ENCODE measurements at places on chromosomes 3 and 15. TPM values are rescaled to one million over a fixed set of nuclear protein-coding genes. Genes with fewer than 3 reads are reported as not detected.

The GOLGA6D gene
- not detected for total RNA-seq

The GOLGA8J gene
- not detected for total RNA-seq

- no peak for DNase-seq
Measured at GRCh38 chr15:66661432-66662096, 40.5 kb upstream of the SMAD6 start.

DNA sequence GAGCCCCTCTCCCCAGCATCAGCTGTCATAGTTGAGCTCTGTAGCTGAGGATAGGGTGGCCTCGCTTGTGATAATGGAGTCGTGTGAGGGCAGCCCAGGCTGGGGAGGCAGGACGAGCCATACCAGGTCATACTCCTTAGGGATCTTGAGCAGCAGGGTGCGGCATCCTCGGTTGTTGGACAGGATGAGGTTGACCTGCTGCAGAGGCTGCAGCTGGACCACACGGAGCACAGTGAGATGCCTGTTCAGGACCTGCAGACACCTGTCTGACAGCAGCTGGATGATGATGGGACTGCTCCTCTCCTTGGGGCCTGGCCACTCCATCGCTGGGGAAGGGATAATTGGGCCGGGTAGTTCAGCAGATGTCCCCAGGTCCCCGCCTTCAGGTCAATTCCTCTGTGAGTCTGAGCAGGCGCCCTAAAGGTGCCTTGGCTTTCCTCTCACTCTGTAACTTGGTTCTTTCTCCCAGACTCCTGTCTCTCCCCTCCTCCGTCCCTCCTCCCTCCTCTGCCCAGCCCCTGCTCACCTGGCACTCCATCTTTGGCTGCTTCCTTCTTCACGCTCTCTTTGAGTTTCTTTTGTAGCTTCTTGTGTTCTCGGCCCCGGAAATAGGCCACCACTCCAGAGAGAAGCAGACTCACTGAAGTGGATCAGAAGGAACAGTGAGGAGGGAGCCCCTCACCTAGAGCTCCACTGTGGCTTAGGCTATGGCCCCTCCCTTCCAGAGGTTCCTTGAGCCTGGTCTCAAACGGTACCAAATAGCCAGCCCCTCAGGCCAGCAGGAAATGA, 7.8 kb downstream of the DUOX2 start:
- DNase-seq = no peak

DNA sequence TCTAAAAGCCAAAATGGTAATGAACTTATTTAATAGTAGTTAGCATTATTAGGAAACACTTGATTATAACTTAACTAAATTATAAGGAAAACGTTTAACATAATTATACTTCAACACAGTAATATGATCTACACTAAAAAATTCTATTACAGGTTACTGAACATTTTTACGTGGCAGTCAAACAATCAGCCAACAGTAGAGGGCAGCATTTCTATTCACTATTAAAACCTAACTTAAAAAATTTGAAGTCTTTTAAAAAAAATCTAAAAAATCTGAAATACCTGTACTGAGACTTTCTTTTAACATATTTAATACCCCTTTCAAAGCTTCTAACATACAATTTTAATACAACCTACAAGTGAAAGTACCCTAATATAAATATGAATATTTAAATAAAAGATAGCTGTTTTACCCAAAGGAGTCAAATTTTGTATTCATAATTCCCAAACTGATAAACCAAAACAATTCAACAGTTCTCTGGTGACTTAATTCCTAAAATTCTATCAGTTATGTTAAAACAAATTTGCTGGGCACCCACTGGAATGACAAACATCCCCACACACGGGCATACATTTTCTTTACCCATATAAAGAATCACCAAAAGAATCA, 41.5 kb downstream of the DLG1 start:
- peak; percentile 57 for DNase-seq

DNA sequence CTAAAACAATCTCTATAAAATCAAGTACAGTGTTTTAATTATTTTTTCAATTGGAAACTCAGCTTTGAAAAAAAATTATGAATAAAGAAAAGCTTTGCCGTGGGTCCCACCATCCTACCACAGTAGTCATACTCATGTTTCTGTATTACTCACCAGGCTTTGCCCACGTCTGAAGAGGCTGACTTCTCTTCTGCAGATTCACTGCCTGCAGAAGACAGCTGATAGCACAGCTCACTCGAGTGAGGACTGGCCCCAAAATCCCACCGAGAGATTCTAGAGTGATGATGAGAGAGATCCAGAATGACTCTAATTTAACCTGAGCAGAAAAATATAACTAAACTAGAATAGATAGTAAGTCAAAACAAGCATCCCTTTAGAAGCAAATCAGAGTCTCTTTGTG, 11.9 kb downstream of the C2CD4B start:
- peak; percentile 24 for DNase-seq

GRCh38 chr15:35437157-35437556, 108.8 kb downstream of the DPH6 start:
- DNase-seq = no peak

DNA sequence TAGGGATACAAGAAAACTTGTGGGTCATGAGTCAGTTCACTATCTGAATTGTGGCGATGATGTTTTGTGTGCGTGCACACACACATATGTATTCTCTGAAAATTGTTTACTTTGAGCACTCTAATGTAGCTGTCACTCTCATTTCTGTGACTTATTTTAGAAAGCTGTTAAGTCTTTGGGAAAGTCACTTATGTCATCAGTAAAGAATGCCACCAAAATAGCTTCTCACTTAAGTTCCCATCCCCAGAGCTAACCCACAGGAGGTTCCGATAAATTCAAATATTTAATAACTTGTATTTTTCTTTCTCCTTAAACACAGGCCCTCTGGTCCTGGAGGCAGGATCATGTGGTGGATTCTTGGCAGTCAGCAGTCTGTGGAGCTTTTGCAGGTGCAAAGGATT, 138.3 kb downstream of the LRIG1 start:
- DNase-seq = no peak

DNA sequence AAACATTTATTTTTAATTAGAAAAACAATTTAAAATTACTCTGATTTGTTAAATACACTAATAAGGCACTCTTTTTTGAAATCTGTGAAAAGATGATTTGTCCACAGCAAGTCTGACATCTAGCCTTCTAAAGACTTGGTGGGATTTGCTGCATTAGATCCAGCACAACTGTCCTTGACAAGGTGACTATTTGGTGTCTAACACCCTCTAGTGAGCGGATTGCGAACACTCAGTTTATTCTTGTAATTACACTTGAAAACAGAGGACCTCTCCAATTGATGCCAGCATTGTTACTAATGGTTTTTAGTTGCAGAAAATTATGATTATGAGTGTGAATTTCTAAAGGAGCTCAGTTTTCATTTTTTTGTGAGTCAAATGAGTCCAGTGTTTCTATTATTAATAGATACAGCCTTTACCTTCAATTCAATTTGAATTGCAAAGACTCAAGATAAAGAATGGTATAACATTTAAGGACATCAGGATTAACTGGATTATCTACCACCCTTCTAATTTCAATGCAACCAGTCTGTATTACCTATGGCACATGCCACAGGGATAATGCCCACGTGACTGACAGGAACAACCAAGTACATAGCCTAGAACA, 29.7 kb upstream of the STRIT1 start:
- peak; percentile 76 for DNase-seq

DNA sequence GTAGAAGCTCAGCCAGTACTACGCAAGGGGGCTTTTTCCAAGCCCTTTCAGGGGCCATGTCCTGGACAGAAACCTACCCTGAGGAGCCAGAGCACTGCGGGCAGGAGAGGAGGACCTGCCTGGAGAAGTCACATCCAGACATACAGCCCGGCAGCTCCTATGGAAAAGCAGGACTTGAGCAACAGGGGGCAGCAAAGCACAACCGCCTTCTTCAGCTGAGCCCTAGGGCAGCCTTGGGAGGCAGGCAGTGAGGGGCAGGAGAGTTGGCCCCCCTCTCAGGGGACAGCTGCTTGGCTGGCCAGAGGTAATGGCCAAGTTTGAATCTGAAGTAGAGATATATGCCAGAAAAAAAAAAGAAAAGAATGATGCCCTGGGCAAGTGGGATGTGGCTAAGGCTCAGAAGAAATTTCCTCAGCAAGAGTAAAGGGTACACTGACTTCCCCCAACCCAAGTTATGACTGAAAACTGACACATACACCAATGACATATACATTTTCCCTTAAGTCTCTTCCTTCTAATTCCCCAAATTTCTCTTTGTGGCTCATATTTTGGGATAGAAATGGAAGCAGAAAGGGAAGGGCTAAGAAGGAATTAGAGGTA, 56.9 kb downstream of the CYP19A1 start:
- peak; percentile 50 for DNase-seq

- DNase-seq = no peak
Measured at GRCh38 chr3:46299608-46300460, 54.1 kb upstream of the CCR2 start.

GRCh38 chr3:46321461-46322104, 32.3 kb upstream of the CCR2 start:
- no peak for DNase-seq

DNA sequence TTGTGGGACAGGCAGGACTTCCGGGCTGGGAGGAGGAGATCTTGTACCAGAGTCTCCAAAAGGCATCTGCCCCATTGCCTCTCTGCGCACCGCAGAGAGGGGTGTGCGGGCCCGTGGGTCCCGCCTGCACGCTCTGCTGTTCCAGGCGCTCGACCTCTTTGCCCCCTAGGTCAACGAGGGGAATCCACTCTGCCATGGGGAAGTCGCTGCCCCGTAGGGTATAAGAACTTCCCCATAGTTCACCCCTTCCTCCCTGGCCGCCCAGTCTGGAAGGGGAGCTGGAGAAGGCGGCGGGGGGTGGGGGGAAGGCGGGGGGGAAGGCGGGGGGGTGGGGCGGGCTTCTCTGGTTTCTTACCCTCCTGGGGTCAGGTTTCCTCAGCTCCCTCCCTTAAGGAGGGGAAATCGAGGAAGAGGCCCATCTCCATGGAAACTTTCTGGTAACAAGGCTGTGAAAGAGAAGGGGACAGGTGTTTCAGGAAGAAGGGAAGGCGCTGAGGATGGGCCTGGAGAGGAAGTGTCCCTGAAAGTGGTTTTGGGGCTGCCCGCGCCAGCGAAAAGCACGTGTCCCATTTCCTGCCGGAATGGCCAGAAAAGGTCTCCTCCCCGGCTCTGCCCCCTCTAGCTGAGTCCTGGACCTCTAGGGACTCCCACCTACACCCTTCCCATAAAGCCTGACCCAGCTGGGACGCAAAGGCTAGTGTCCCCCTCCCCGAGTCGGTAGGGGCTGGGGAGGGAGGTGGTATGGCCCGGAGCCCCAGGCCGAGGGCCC, 27.5 kb downstream of the NR1I2 start:
- DNase-seq = no peak

DNA sequence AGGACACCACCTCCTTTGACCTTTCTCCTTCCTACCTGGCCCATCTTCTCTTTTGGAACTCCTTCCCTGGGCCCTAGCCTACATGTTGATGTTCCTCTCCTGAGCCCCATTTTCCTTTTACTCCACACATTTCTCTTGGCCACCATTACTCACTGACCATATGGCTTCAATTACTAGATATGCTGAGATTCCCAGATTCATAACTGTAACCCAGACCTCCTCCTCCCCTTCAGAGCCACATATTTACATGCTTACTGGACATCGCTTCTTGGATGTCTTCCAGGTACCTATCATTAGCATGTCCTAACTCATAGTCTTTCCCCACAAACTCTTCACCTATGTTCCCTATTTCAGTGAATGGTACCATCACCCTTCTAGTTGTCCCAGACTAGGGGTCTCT, 24.4 kb upstream of the TRIM59 start:
- DNase-seq = peak; percentile 86

DNA sequence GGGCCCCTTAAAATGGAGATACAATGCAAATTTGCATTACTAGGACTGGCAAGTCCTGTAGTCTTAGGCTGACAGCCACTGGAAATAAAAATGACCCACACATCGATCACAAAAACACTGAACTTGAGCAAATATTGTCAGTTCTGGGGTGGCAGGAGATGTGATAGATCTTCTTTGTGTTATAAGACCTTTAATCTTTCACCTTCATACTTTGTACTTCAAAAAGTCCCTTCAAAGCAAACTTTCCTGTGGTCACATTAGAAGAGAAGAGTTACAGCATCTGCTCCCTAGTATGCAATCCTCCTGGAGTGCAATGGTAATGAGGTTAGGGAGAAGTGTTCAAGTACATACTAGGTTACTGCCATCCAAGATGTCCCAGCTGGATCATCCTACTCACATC, 149.4 kb upstream of the KCNMB2 start:
- no peak for DNase-seq

DNA sequence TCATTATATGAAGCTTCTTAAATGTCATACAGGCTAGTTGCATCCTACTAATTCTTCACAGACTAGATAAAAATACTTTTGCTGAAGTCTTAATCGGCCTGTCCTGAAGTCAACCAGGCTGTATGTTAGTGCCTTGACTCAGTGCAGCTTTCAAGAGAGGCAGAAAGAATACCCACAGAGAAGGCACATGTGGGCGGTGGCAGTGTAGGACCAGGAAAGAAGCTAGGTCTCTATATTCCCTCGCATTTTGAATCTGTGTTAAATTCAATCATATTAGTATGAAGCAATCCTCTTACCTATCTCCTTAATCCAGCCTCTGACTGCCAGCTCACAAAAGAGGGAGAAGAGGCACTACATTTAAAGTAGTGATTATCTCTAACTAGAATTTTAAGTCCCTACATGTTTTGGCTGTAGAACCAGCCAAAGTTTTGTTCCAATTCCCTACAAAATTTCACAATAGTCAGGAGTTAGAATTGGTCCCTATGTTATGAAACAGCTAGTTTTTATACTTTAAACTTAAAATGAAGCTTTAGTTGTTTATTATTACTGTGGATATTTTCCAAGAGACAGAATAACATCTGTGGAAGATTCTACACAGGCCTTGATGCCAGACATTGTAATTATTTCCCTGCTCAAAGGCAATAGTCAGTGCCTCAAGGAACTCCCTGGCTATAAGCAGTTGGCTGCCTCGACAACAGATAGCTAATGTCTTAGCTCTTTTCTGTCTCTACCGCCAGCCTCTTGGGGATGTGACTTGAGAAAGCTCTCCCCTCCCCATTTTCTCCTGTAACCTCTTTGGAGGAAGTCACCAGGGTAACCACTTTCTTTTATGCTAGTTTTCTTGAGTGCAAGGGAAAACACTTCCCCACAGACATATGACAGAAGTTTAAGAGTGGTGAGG, 31.9 kb downstream of the CRTC3 start:
- no peak for DNase-seq

GRCh38 chr3:171320750-171321558, 139.3 kb downstream of the TNIK start:
- DNase-seq = no peak

- no peak for DNase-seq
Measured at GRCh38 chr15:101023501-101024072, 104.4 kb downstream of the LRRK1 start.

- DNase-seq = no peak
Measured at GRCh38 chr3:119826711-119827608, 45.1 kb downstream of the NR1I2 start.
